ENCODE measurements at places on chromosomes 4 and X.
A peak's percentile ranks its signal among the peaks of the same experiment; 100 is the strongest.

GRCh38 chrX:4004822-4005221 lies 291.4 kb upstream of the PRKX start:
- H3K36me3 ChIP-seq, result no peaks in the 10 kb centered on the region
- no peak for DNase-seq
- no peaks in the 10 kb centered on the region for H3K4me1 ChIP-seq
- no peaks in the 10 kb centered on the region for H3K27me3 ChIP-seq
- no peak overlapping the region for H3K4me3 ChIP-seq
- H3K27ac ChIP-seq, result no peak overlapping the region

DNA sequence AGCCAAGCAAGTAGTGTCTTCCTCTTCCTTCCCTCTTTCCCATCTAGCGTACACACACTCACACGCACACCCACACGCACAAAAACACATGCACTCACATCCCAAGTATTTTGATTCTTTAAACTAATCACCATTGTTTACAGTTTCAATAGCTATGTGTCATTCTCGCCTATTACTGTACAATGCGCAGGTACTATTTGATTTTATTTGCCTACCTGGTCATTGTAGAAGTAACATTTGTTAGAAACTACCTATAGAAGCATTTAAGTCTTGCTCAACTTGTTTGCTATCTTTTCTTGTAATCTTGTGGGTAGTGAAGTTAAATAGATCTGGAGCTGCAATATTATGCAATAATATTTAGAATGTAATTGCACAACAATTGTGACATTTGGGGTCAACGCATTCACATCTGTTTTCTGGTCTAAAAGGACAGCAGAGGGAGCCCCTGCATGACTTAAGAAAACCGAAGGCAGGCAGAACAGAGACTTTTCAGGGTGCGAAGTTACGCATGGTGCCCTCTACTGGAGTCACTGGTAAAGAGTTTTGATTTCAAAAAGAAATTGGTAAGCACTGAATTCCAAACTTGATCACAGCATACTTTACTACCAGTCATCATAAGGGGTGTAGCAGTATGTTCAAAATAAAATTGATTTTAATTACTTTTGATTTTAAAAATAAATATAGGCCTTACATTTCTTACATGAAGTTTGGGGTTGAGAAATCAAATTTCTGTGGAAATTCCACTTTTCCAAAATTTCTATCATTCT lies 503.3 kb upstream of the FAM241A start:
- DNase-seq, result no peak
- H3K27me3 ChIP-seq, result no peaks in the 10 kb centered on the region
- H3K27ac ChIP-seq, result no peak overlapping the region
- H3K36me3 ChIP-seq, result no peaks in the 10 kb centered on the region

GRCh38 chr4:7786040-7786439 lies 153.6 kb downstream of the AFAP1 start:
- no peaks in the 10 kb centered on the region for H3K36me3 ChIP-seq
- H3K4me3 ChIP-seq, result no peak overlapping the region
- no peak for DNase-seq

DNA sequence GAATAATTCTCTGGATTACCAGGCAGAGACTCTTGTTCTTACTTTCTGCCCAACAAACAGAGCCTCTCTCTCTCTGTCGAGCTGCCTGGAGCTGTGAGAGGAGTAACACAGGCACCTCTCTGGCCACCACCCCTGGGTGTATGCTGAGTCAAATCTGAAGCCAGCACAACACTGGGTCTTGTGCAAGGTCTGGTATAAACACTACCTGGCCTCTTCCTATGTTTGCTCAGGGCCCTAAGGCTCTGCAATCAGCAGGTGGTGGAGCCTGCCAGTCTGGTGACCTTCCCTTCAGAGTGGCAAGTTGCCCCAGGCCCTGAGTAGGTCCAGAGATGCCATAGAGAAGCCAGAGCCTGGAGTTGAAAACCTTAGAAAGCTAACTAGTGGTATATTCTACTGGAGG lies 139.9 kb downstream of the CPXCR1 start:
- no peaks in the 10 kb centered on the region for H3K36me3 ChIP-seq
- no peak for DNase-seq
- no peaks in the 10 kb centered on the region for H3K4me1 ChIP-seq
- peaks cover 9% of the 10 kb centered on the region for H3K27me3 ChIP-seq

DNA sequence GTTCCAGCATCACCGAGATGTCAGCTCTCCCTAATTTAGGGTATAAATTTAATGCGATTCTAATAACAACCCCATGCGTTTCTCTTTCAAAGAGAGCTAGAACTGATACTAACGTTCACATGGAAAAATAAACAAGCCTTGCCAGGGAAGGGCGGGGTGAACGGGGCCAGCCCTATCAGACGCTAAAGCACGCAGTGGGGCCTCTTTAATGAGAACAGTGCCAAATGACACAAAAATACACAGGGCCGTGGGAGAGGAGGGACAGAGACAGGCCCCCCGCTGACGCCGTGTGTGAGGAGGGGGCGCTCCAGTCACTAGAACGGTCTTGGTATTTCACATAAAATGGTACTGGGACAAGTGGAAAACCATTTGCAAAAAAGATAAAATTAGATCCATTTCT lies 21.3 kb upstream of the ADRA2C start:
- H3K27me3 ChIP-seq, result peaks cover 6% of the 10 kb centered on the region
- no peak for DNase-seq
- no peak overlapping the region for H3K4me3 ChIP-seq
- H3K4me1 ChIP-seq, result no peaks in the 10 kb centered on the region
- no peak overlapping the region for H3K27ac ChIP-seq

DNA sequence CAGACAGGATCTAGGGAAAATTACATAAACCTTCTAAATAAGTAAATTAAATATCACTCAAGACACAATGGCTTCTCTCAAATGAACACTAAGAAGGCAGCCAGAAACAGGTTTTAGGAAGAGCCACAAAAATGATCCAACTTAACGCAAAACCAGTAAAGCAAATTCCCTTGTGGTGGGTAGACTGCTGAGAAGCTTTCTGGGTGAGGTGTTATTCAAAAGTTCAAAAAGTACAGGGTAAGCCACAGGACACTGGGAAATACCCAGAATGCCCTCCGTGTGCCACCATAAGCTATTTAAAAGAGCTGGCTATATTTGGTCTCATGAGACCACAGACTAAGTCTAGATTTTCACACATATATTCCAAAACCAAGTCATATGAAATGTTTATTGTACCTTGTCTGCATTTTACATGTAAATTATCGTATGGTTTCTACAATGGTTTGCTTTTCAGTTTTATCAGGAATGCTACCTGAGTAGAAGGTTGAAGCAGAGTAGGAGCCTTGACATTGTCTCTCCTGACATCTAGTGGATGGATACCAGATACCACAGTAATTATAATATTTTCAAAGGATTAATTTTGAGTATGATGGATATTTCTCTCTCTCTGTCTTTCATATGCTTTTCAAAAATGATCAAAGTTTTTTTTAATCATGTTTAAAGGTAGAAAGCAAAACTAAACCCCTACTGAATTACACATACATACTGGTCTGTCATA lies 109.3 kb upstream of the KLHL13 start:
- H3K27ac ChIP-seq, result peak overlapping the region; percentile 35
- no peaks in the 10 kb centered on the region for H3K27me3 ChIP-seq
- no peaks in the 10 kb centered on the region for H3K36me3 ChIP-seq
- no peak for DNase-seq

- no peaks in the 10 kb centered on the region for H3K27me3 ChIP-seq
- H3K4me1 ChIP-seq, result no peaks in the 10 kb centered on the region
- DNase-seq, result no peak
- H3K27ac ChIP-seq, result no peak overlapping the region
- H3K36me3 ChIP-seq, result no peaks in the 10 kb centered on the region
Measured at GRCh38 chr4:129355516-129355915, 259.6 kb downstream of the C4orf33 start.

GRCh38 chr4:53682908-53683307 lies 91.6 kb upstream of the LNX1 start:
- no peaks in the 10 kb centered on the region for H3K36me3 ChIP-seq
- no peaks in the 10 kb centered on the region for H3K27me3 ChIP-seq
- no peak for DNase-seq
- H3K4me1 ChIP-seq, result no peaks in the 10 kb centered on the region
- no peak overlapping the region for H3K27ac ChIP-seq

DNA sequence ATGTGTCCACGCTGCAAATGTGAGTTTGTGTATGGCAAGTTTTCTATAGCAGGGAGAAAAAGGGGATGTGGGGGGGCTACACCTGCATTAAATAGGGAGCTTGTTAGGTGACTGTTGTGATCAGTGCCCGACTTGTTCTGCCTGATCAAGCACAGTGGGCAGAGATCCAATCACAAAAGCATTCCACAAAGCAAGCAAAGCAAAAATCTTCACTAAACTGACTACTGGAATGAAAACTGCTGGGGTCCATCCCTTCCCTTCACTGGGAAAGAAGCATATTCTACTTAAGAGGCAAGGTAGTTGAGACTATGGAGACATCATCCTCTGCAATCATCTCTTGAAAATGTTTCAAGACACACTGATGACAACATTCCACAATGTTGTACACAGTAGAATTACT lies 5.2 kb downstream of the IRS4 start:
- H3K4me1 ChIP-seq, result no peaks in the 10 kb centered on the region
- H3K27ac ChIP-seq, result no peak overlapping the region
- no peak for DNase-seq
- H3K27me3 ChIP-seq, result peaks cover 88% of the 10 kb centered on the region

DNA sequence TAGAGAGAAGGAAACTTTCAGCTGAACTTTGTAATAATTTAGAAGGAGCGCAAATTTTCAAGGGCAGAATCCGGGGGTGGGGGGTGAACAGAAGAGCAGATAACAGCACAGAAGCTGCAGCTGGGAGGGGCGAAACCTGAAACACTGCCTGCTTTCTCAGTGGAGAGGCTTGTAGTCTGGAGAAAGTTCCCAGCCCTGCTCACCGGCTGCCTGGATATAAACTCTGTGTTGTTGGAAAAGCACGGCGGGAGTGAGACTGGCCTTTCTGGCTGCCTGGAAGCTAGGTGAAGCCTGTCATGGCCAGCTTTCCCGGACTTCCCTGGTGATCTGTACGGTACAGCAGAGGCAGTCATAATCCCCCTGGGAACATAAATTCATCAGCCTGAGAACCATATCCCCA lies 1352.1 kb upstream of the DIAPH2 start:
- peaks cover 39% of the 10 kb centered on the region for H3K27me3 ChIP-seq
- no peak overlapping the region for H3K27ac ChIP-seq
- no peak for DNase-seq
- H3K4me3 ChIP-seq, result no peak overlapping the region

DNA sequence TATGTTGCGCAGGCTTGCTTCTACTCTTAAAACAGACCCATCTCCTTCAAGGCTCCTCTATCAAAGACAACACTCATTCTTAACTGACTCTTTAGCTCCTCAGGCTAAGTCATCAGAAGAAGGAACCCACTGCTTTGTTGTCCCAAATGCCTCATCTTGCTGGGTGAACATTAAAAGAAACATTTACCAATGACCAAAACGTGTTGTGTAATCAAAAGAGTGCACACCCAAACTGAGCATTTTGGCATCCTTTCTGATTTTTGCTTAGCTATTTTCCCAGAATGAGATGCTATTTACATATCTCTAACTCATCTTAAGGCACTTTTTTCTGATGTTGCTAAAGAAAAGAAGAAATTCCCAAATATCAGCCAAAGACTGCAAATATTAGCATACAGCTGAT lies 131.7 kb upstream of the VCX3A start:
- no peak for DNase-seq
- H3K4me3 ChIP-seq, result no peak overlapping the region
- no peaks in the 10 kb centered on the region for H3K27me3 ChIP-seq
- H3K4me1 ChIP-seq, result no peaks in the 10 kb centered on the region
- H3K36me3 ChIP-seq, result no peaks in the 10 kb centered on the region

DNA sequence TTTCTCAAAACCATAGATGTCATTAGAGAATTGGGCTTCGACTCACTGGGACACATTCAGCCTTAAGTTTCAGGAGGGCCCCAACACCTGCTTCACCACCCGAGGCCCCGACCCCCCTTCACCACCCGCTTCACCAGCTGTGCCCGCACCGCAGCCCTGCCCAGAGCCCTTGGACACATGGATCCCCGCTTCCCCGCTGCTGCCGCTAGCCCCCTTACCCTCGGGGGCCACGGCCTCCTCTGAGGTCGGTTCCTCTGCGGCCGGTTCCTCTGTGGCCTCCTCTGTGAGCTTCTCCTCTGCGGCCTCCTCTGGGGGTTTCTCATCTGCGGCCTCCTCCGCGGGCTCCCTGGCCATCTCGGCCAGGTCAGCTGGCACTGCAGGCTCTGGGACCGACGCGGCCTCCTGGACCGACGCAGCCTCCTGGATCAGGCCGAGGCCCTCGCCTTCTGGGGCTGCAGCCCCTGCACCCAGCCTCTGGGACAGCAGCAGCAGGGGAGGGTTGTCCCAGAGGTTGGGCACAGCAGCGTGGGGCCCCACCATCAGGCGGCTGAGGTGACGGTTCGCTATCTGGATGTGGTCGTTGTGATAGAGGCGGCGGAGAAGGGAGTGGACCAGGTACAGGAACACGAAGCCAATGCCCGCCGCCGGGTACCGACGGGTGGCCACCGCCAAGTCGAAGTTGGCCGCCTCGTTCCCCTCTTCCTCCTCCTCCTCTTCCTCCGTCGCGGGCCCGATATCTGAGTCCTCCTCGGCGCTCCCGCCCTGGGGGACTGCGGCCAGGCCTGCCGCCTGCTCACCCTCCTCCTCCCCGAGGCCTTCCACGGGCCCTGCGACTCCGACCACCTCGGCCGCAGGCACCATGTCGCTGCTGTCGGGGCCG lies 748 bp downstream of the CT47B1 start:
- DNase-seq, result no peak
- no peaks in the 10 kb centered on the region for H3K4me1 ChIP-seq
- H3K27ac ChIP-seq, result no peak overlapping the region
- no peak overlapping the region for H3K4me3 ChIP-seq
- no peaks in the 10 kb centered on the region for H3K36me3 ChIP-seq

GRCh38 chr4:24615977-24616376 lies 31.6 kb upstream of the DHX15 start:
- H3K27ac ChIP-seq, result no peak overlapping the region
- no peak overlapping the region for H3K4me3 ChIP-seq
- no peaks in the 10 kb centered on the region for H3K36me3 ChIP-seq
- DNase-seq, result no peak

DNA sequence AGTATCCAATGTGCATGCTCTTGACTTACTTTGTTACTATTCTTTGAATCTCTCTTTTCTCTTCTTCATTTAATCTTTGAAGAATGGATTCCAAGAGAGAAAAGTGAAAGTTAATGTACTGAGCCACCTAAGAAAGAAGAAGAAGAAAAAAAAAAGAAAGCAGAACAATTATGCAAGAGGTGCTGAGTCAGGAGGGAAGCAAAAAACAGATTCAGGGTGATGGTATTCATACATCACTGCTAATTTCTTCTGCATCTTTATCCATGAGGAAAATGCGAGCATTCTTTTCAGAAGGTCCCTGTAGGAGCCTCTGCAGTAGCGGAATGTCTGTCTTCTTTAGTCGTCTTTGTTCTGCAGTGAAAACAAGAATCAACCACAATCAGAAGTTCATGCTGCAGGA lies 43.9 kb downstream of the RASSF6 start:
- H3K27me3 ChIP-seq, result no peaks in the 10 kb centered on the region
- H3K27ac ChIP-seq, result no peak overlapping the region
- H3K4me1 ChIP-seq, result no peaks in the 10 kb centered on the region
- H3K36me3 ChIP-seq, result no peaks in the 10 kb centered on the region
- no peak for DNase-seq

Measured in breast epithelium (tissue), 4 donors.